ENCODE measurements at places on chromosomes 7 and 10.
A peak's percentile ranks its signal among the peaks of the same experiment; 100 is the strongest.

DNA sequence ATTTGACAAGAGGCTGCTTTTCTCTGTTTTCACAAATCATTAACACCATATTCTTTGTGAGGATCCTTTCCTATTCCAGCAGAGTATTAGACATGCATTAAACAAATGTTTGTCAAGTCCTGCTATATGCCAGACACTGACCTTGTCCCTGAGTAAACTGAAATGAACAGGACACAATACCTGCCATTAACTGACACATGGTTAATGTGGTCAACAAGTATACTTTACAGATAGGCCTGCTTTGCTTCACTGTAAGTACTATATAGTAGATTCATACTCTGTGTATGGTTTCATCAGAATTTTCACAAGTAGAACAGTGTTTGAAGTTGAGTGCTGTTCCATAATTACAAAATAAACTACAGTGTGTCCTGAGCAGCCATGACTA, 5.9 kb downstream of the TNKS2 start:
- no peak for DNase-seq

GRCh38 chr10:114870486-114870885, 48.9 kb downstream of the FHIP2A start:
- no peak for DNase-seq

DNA sequence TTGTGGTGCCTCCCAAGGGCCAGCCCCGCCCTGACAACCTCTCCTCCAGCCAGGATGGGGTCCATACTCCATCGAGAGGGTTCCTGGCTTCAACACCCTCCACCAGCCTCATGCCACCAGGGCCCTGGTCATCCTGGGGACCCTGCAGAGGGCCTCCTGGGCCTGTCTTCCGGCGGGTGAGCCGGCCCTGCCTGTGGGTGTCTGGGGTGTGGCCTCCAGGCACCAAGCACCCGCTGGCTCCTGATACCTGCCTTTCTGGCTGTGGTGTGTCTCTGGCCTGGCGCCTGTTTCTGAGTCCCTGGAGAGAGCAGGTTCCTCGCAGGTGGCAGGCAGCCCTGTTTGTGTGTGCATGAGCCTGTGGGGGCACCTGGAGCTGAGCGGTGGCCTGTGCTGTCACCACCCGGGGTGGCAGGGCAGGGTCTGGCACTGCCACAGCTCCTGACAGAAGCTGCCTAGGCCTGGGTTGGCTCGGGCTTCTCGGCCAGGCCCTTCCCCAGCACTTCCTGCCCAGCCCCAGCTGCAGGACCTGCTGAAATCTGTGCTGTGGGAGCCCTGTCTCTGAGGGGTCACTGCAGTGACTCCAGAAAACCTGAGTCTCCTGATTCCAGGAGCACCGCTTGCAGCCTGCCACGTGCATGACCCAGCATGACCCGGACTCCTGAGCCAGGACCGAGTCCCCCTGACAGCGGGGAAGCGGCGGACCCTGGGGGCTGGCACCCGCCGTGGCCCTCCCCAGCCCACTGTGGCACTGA, 18.4 kb downstream of the ADAM8 start:
- DNase-seq, result peak; percentile 19

DNA sequence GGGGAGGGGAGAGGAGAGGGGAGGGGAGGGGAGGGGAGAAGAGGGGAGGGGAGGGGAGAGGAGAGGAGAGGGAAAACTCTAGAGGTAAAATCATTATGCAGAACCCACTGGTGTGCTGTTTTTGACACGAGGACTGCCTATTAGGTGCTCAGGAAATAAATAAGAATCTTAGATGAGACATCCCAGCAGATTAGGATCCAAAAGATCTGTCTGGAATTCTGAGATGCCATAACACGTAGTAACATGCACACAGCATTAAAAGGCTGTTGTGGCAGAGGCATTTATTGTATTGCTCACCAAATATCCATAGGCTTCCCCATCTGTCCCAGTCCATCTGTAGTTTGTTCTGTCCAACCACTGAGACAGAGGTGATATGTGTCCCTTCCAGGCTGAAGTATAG, 40.8 kb upstream of the KMT2E start:
- peak; percentile 69 for DNase-seq

DNA sequence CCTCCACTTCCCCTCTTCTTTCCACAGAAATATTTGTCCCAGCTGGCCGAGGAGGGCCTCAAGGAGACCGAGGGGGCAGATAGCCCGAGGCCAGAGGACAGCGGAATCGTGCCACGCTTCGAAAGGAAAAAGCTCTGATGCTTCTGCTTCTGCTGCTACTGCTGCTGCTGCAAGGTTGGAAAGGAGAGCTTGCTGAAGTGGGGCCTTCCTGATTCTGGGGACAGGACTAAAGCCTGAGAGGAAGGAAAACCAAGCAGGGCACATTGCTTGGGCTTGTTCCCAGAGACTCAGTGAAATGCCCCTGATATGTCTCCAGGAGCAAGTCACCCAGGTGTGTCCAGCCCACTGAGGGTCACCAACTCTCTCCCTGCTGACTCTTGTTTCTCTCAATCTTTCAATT, 35.9 kb upstream of the PDCD4 start:
- DNase-seq, result no peak

DNA sequence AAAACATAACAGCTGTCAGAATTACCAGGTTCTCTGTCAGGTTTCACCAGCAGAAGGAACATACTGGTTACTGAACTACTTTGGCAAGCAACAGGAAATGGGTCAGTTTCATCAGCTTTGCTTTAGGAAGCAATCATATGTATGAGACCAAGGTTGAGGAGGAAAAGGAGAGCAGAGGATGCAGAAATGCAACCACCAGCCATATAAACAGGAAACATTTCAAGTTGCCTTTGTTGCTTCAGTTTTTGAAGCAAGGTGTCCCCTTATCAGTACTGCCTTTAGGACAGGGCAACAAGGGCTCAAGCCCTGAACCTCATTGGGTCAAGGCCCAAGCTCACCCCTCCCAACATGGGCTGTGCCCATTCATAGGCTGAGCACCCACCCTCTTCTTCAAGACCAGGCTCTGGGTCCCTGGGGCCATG, 10.2 kb downstream of the HIPK2 start:
- DNase-seq, result no peak

- no peak for DNase-seq
These were observed 465.9 kb upstream of the CELF2 start for GRCh38 chr10:10551596-10552301.

GRCh38 chr10:23070913-23071218, 24.5 kb upstream of the MSRB2 start:
- no peak for DNase-seq

DNA sequence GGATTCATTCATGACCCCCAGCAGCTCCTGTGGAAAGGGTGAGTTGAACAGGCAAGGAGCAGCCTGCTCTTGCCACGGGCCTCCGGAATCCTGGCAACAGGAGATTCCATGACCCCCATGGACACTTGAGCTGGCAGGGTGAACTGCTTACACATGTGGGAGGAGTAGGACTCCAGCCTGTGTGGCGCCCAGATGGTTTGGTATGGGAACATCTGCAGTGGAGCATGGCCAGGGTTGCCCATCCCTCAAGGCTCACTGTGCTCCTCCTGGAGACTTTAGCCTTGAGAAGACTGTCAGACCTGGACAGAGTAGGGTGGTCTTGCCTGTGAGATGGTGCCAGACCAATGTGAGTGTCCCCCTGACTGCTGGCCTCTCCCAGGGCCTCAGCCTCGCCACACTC, 57.0 kb downstream of the HECTD2 start:
- DNase-seq, result no peak

GRCh38 chr7:94284104-94284503, 110.6 kb upstream of the COL1A2 start:
- no peak for DNase-seq

- DNase-seq, result no peak
These were observed 84.8 kb upstream of the GSDME start for GRCh38 chr7:24842029-24842428.
